Stimulated activated CD4-positive, alpha-beta T cell treated with anti-CD3 and anti-CD28 coated beads, Interleukin-4, amount 100 ng/mL, for 48 hours (primary cell): ENCODE measurements at places on chromosomes 6 and 20.

- no peak for DNase-seq
These were observed 19.7 kb downstream of the ZBP1 start for GRCh38 chr20:57600320-57601210.

GRCh38 chr6:121190122-121190521, 144.2 kb downstream of the TBC1D32 start:
- no peak for DNase-seq

GRCh38 chr20:62694106-62694505, 14.5 kb upstream of the NTSR1 start:
- DNase-seq: no peak

DNA sequence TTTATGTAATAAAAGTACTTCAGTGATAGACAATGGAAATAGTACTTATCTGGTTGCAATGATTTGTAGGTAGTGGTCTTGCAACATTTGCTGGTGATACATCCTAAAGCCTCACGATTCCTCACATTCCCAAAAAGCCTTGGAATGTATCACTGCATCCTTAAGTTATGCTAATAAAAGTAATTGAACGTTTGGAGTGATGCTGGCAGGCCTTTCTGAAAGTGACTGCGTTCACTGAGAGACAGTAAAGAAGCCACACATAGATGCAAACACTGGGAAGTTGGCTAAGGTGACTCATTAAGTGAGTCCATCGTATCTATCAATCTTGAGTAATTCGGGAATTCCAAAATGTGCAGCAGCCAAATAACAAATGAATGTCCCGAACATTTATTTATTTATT, 444.1 kb upstream of the SOX4 start:
- no peak for DNase-seq

DNA sequence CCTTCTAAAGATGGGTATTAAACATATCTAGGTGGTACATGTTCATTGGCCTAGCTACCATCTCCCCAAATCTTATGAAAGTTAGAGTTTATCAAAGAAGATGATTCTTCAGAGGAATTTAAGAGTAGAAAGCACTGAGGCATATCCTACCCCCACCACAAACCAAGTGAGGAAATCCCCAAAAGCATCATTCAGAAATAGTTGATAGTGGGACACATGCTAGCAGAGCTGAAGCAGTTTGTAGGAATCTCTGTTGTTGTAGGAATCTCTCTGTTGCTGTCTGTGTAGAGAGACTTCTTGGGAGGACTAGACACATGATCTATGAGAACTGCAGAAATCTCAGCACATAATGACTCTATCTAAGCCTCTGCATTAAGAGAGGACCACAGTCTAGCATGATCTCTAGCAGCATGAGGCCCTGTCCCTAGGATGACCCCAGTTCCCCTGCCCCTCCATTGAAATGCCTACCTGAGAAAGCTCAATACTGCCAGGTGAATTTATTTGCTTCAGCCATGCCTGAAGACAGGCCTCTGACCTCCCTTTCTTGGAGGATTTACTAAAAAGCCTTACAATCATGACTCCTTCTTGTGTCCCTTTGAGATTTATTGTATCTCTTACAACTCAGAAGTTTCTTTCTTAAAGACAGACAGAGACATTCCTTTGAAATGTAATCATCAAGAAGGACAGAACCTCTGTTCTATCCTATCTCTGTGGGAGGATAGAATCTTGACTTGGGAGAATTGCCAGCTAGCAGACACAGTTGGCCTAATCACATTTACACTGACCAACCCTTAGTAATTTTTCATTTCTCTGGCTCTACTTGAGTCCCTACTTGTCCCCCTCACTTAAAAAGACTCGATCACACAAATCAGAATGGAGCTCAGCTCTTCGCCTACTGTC, 582.4 kb downstream of the PHF3 start:
- DNase-seq: no peak
